Frontal cortex (tissue), 4 donors: ENCODE measurements at places on chromosomes 16 and 17. TPM values are rescaled to one million over a fixed set of nuclear protein-coding genes. Genes with fewer than 3 reads are reported as not detected.

The LAT gene
- total RNA-seq, result 0.41 TPM

The NDE1 gene
- total RNA-seq, result 4.1 TPM

The NAGS gene
- total RNA-seq, result 0.41 TPM

The MYH13 gene
- not detected for total RNA-seq

The SPAG7 gene
- total RNA-seq, result 27.7 TPM

The ABCA10 gene
- 4.1 TPM for total RNA-seq

The KRTAP9-2 gene
- total RNA-seq, result not detected

The KRT25 gene
- not detected for total RNA-seq

The SDK2 gene
- total RNA-seq, result 6.9 TPM

The OR2C1 gene
- 0.82 TPM for total RNA-seq

The PYY gene
- not detected for total RNA-seq

The SLC13A2 gene
- total RNA-seq, result not detected

The CALB2 gene
- 19.2 TPM for total RNA-seq

The KRTAP1-5 gene
- total RNA-seq, result not detected

The ATP6V0D1 gene
- 78.7 TPM for total RNA-seq

The SHISA6 gene
- 2.4 TPM for total RNA-seq

The HOXB4 gene
- not detected for total RNA-seq

The TBC1D3H gene
- not detected for total RNA-seq

The DHRS7C gene
- not detected for total RNA-seq

The CLDN7 gene
- 0.82 TPM for total RNA-seq
